ENCODE measurements at places on chromosomes 5 and 9. TPM values are rescaled to one million over a fixed set of nuclear protein-coding genes. Genes with fewer than 3 reads are reported as not detected.

GRCh38 chr9:71896761-71897160 is 14.2 kb downstream of the ABHD17B start:
- H3K27ac ChIP-seq = no peak overlapping the region
- no peak for DNase-seq
- H3K4me3 ChIP-seq = no peak overlapping the region

GRCh38 chr5:151895660-151896030 is 29.0 kb downstream of the GLRA1 start:
- no peak for DNase-seq
- H3K4me1 ChIP-seq = no peaks in the 10 kb centered on the region
- no peaks in the 10 kb centered on the region for H3K36me3 ChIP-seq
- no peaks in the 10 kb centered on the region for H3K27me3 ChIP-seq
- H3K27ac ChIP-seq = no peak overlapping the region

DNA sequence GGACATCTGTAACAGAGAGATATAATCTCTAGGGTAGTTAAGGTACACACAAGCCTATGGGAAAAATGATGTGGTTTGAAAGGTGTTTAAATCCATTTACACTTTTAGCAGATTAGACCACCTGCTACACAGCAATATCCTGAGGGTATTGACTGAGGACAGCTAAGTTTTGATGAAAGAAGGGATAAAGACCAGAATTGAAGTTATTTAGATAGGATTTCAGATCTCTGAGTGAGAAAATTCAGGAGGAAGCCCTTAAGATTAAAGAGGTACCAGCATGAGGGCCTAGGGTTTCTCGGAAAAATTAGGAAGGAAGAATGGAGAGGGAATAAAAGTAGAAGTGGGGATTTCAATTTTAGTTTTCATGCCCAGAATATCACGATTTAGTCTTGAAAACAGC is 267.3 kb downstream of the COX7C start:
- no peaks in the 10 kb centered on the region for H3K4me1 ChIP-seq
- no peaks in the 10 kb centered on the region for H3K36me3 ChIP-seq
- H3K27me3 ChIP-seq = no peaks in the 10 kb centered on the region
- H3K4me3 ChIP-seq = no peak overlapping the region
- H3K27ac ChIP-seq = no peak overlapping the region

DNA sequence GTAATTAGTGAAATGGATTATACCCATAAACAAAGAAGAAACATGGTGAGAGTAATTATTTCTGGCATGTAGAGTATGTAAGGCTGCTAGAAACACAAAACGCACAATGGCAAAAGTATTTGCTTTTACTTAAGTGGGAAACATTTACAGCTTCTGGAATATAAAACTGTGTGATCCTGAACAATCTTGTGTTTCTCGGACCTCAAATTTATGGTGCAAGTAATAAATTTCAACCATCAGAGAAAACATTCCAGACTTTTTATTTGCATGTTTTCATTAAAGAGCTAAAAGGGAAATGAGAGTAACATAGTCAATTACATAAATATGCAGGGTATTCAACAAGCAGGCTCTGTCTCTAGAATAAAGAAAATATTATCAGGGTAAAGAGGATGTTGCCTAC is 17.2 kb upstream of the PRR16 start:
- H3K27me3 ChIP-seq = no peaks in the 10 kb centered on the region
- no peaks in the 10 kb centered on the region for H3K4me1 ChIP-seq
- no peak overlapping the region for H3K4me3 ChIP-seq
- no peaks in the 10 kb centered on the region for H3K36me3 ChIP-seq
- no peak for DNase-seq
- H3K27ac ChIP-seq = no peak overlapping the region

DNA sequence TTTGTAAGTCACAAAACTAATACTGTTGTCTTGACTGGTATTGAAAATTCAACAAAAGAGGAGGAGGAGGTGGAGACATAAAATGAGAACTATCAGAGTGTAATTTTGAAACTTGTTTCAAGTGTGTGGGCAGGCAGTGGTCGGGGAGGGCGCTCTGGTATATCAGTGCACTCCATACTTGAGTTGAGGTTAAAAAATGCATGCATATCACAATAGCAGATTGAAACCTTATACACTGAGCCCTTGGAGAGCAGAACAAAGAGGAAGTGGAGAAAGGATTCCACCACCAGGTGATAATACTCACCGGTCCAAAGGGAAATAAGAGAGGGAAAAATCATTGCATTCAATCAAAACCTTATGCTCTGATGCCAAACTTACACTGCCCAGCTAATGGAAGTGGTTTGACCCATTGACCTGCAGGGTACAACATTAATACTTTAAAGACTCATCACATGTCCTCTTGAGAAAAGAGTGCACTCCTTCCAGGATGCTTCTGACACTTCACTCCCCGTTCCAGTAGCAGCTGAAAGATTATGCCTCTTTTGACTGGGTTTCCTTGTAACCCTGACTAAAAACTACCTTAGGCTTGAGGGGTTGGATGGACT is 79.5 kb upstream of the FAM169A start:
- H3K4me3 ChIP-seq = no peak overlapping the region
- DNase-seq = no peak
- H3K4me1 ChIP-seq = no peaks in the 10 kb centered on the region
- no peaks in the 10 kb centered on the region for H3K27me3 ChIP-seq

GRCh38 chr9:133739408-133740280 is 1.5 kb upstream of the SARDH start:
- H3K27ac ChIP-seq = no peak overlapping the region
- H3K36me3 ChIP-seq = no peaks in the 10 kb centered on the region
- no peaks in the 10 kb centered on the region for H3K4me1 ChIP-seq
- DNase-seq = no peak
- no peak overlapping the region for H3K4me3 ChIP-seq

DNA sequence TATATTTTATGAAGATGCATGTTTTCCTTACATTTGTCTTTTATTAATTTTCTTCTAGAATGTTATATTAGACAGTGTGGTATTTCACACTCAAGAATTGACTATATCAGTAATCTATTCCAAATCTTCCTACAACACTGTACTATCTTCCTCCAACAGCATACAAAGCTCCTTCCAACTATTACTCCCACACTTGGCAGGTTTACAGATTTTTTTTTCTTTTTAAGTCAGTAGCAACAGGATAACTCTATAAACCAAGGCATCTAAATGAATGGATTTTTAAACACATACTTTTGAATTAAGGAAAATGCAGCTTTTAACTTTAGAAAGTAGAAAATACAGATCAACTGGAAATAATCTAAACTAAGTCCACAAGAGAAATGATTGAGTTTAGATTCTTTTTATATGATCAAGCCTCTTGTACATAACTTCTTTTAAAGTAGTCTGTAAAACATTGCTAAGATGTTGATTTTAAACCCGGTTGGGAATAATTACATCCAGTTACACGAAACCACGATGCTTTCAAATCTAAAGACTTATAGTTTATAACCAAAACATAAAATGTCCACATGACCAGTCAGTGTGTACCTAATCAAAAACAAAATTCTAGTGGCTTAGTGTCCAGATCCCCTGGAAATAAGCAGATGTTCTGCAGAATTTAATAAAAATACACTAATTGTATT is 281.6 kb downstream of the ADAMTS6 start:
- H3K36me3 ChIP-seq = peaks cover 4% of the 10 kb centered on the region
- H3K27me3 ChIP-seq = no peaks in the 10 kb centered on the region
- no peaks in the 10 kb centered on the region for H3K4me1 ChIP-seq
- DNase-seq = no peak
- no peak overlapping the region for H3K27ac ChIP-seq
- no peak overlapping the region for H3K4me3 ChIP-seq

- no peaks in the 10 kb centered on the region for H3K4me1 ChIP-seq
- no peaks in the 10 kb centered on the region for H3K36me3 ChIP-seq
- no peak overlapping the region for H3K27ac ChIP-seq
Observed at GRCh38 chr5:145157841-145158240, 677.3 kb downstream of the PRELID2 start.

DNA sequence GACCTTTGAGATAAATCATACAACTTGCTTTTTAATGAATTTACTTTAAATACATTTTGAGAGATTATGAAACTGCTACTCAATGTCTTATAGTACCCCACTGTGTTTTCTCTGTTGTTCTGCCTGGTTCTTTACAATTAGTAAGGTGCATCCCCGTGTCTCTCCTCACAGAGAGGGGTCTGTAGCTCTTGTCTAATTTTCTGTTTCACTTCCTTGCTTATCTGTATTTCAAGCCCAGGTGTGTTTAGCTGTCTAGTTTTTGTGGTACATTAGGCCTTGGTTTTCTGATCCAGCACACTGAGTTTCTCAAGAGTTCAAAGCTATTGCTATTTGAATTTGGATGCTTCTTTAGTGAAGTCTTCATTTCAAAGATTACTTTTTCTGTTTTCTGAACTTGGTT is 105.1 kb downstream of the MAST4 start:
- DNase-seq = no peak
- H3K27ac ChIP-seq = no peak overlapping the region
- H3K36me3 ChIP-seq = no peaks in the 10 kb centered on the region
- H3K4me3 ChIP-seq = no peak overlapping the region
- no peaks in the 10 kb centered on the region for H3K4me1 ChIP-seq

MYOT gene
- 181 TPM for total RNA-seq

MYORG gene
- total RNA-seq = 8.6 TPM

PCDHA4 gene
- 0.02 TPM for total RNA-seq

BRD3OS gene
- total RNA-seq = 11.4 TPM

TEX48 gene
- total RNA-seq = not detected

All from heart left ventricle (tissue), 16 donors.